Activated T-helper 9 cell treated with anti-CD3 and anti-CD28 coated beads, Interleukin-2, amount 50 U/mL, for 16 hours (primary cell): ENCODE measurements at places on chromosomes 13 and 19.

DNA sequence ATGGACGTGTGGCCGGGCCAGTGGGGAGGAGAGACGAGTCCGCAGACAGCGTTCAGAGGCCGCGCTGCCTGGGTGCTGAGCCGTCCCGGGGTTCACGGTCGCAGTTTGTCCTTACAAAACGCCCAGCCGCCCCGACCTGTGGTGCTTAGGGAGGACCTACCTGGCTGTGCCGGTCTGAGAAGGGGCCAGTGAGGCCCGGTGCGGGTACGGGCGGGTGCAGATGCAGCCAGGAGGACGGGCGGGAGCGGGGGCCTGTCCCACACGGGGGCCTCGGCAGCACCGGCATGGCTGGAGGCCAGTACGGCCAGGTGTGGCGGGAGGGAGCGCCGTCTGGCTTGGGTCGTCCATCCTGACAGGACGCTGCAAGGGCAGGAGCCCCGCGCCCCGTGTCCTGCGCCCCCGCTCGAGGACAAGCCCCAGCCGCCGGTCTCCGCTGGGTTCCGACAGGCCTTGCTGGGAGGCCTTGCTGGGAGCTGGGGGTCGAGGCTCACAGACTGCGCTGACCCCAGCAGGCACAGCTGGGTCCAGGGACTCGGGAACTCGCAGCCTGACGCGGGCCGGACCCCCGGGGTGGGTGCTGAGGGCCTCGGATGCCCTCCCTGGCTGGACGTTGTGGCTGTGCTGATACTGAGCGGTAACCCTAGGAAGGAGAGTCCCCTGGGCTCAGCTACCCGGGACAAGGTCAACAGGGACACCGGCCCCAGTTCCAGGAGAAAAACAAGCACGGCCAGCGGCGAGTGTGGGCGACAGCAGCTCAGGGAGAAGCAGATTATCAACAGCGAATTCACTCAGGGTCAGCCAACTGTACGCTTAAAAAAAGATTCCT, 5.3 kb upstream of the PROZ start:
- no peak for DNase-seq

DNA sequence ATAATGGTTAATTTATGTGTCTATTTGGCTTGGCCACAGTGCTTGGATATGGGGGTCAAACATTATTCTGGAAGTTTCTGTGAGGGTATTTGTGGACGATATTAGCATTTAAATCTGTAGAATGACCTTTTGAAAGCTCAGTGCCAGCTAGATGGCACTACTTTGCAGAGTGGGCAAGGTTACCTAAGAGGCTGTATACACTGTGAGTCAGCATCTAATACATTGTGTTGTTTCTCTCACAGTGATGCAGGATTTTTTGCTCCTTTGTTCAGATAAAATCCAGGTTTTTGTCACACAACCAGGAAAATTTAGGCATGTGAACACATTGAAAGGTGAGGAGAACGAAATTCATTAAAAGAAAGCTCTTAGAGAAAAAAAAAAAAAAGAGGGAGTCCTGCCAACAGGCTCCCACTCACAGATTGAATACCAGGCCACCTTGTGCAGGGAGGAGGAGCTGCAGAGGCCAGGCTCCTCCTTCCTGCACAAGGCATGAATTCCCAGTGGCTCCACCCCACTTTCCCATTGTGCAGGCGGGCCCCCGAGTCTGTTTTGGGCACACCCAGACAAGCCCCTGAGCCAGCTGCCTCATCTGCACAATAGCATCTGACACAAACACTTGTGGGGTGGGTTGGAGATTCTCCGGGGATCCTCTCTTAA, 551.0 kb upstream of the ATXN8OS start:
- no peak for DNase-seq

GRCh38 chr13:112446347-112446861, 70.2 kb downstream of the SPACA7 start:
- no peak for DNase-seq

DNA sequence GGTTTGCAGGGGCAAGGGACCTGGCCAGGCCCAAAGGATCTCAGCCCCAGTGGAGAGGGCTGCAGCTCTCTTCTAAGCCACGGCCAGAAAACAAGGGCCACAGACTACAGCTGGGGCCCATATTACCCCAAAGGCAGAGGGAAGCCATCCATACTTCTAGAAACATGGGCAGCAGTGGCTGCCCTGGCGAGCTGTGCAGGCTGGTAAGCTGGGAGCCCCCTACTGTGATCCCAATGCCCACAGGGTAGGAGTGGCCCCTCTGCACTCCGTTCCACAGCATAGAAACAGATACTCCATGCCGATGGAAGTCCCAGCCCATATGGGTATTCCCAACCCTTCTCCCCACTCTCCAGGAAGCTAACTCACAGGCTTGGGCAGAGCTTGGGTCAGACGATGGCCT, 25.1 kb downstream of the VSTM2B start:
- no peak for DNase-seq

DNA sequence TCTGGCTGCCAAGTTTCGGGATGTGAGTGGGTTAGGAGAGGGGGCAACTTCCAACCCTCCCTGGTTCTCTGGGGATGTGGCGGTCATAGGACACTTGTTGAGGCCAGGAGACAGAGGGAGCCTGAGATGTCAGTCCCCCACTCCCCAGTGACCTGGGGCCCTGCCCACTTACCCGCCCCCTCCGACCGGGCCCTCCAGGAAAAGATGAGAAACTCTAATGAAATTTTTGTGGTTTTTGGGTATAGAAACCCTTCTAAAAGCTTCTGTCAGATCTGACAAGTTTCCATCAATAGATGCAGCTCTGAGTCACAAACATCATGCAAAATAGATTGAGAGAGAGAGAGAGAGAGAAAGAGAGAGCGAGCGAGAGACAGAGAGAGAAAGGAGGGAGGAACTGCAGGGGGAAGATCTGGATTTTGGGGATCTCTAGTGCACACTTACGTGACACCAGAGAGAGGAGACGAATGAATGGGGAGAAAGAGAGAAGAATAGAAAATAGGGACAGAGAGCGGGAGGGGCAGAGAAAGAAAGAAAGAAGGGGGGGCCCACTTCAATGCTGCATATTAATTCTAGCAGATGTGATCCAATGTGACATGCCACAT, 94.0 kb downstream of the PTPRS start:
- DNase-seq: no peak

DNA sequence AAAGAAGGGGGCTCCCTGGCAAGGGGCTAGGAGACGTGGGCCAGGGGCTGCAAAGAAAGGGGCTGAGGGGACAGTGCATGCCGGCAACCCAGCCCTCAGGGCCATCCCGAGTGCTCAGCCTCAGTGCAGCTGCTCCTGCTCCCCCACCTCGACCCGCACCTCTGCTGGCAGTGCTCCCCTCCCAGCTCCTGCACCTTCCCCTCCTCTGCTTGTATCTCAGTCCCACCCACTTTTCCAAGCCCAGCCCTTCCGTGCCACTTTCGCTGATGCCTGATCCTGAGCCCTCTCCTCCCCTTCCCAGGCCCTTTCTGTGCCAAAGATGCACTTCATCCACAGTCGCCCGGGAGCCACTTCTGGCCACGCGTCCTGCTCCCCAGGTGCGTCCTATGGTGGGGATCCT, 69.9 kb upstream of the KCTD15 start:
- DNase-seq: no peak
